ENCODE measurements at places on chromosomes 3 and 15.

GRCh38 chr15:41011055-41011815, 58.0 kb downstream of the CHAC1 start:
- DNase-seq: no peak

- DNase-seq: no peak
These were observed 567.0 kb upstream of the MCTP2 start for GRCh38 chr15:93664213-93664956.

DNA sequence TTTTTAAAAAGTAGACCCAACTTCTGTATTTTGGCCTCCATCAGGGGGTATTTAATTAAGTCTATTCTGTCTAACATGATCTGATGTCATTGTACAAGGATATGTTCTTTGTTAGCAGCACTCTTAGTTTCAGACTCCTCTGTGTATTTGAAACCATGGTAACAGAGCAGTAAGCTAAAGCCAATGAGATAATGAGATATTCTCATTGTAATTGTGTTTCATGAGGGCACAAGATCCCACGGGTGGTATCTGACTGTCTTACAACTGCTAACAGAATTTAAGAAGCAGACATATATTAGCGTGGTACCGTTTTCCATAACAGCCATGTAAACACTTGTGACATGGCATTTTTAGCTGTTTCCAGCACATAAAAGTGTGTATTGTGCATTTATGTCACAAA, 251.2 kb upstream of the VEPH1 start:
- no peak for DNase-seq

DNA sequence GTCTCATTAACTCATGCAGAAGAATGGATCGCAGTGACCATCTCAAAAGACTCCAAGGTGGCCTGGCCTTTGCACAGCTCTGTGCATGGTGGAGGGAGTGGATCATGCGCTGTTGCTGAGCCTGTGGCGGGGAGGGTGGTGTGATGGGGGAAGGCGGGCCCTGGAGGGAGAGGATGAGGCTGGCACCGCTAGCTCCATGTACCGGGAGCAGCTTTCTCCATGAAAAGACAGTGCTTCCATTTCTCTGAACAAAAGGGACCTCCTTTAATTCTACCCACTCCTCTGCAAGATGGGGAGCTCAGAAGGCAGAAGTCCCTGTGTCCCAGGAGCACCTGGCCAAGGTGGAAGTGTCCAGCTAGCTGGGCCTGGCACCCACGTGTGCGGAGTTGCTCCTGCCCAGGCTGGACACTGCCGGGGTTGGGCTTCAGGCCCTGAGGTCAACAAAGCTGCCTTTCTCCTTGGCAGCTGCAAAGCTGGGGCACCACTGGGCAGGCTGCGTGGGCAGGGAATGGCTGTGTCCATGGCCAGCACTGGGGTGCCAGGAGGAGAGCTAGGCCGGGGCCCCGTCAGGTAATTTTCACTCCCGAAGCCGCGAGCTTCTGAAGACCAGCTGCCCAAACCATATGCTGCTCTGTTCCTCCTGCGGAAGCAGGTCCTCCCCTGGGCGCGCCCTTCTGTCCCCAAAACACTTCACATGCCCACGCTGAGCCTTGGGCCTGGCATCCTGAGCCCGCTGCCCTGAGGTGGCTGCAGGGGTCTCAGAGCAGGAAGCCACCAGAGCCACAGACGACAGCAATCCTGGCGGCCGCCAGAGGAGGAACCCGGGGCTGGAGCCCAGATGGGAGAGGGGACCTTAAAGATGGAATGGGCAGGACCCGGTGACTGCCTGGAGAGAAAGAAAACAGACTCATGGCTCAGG, 6.4 kb downstream of the MAP6D1 start:
- no peak for DNase-seq

DNA sequence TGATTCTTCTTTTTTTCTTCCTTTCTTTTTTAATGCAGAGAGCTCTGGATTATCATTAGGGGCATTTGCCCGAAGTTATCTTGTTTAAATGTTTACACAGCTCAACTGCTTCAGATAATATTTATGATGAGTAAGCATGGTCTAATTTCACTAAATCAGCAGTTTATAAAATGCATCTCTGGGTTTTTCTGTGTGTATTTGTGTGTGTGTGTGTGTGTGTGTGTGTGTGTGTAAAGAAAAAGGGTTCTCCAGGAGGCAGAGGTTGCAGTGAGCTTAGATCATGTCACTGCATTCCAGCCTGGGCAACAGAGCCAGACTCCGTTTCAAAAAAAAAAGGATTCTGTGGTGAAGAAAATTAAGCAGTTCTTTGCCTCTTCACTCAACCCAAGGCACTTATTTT, 25.9 kb upstream of the TNFSF10 start:
- no peak for DNase-seq

GRCh38 chr15:91694831-91695210, 158.7 kb upstream of the SLCO3A1 start:
- DNase-seq: no peak

DNA sequence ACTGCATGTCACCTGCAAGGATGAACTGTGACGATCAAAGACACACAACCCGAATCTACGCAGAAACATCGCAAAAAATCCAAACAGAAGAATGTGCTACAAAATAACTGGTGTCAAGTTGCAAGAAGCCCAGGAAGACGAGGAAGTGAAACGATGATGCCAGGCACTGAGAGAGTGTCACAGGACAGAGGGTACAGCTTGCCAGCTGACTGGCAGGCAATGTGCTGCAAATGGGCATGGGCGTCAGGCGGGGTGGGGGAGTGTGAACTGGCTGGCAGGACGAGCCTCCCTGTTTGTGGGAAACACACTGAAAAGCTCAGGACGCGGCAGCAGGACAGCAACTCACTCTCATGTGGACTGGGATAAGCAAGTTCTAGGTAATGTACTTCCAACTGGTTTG, 28.9 kb upstream of the OCA2 start:
- DNase-seq: no peak

GRCh38 chr3:14570864-14571263, 30.7 kb upstream of the GRIP2 start:
- no peak for DNase-seq

DNA sequence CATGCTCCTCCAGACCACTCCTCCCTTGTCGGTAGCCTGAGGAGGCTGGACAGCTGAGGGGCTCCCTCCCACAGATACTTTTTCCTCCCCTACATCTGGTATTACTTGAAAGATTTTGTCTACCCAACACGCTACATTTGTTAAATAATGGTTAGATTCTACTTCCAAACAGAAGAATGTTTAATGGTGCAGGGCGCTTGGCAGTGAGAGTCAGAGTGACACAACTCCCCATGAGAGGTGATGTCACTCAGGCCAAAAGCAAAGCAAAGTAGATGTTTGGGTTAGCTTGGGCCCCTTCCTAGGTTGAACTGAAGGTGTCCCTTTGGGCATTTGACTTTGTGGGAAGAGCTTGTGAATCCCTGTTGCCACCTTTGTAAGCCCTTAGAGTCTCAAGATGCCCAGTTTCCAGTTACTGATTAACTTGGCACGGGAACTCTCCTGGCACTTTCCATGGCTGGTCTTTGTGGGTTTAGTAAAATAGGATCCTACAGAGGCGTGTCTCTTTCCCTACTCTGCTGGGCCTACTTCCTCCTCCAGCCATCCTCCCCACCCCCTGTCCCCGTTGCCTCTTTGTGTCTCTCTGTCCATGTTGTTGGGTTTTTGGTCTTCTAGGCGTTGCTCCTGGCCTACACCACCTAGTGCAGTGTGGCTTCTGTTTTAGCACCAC, 5.6 kb downstream of the LIMD1 start:
- no peak for DNase-seq

GRCh38 chr15:44956388-44956787, at the start of gene TERB2:
Gene TERB2 (plus strand): TSS chr15:44956687. CDS start chr15:44956719, 32 bp downstream.
- no peak for DNase-seq

- DNase-seq: no peak
These were observed 8.4 kb downstream of the MED12L start for GRCh38 chr3:151093905-151094304.

- no peak for DNase-seq
These were observed 30.0 kb downstream of the MASP1 start for GRCh38 chr3:187261541-187261969.

- no peak for DNase-seq
These were observed 33.3 kb downstream of the PLD1 start for GRCh38 chr3:171776839-171777583.

- no peak for DNase-seq
These were observed 128.7 kb upstream of the SLC2A2 start for GRCh38 chr3:171155122-171155700.
